ENCODE measurements at places on chromosomes 3 and 15.

GRCh38 chr3:127715532-127715931 lies 42.8 kb downstream of the ABTB1 start:
- DNase-seq: no peak

GRCh38 chr3:183142199-183142598 lies 20.3 kb downstream of the LAMP3 start:
- no peak for DNase-seq

DNA sequence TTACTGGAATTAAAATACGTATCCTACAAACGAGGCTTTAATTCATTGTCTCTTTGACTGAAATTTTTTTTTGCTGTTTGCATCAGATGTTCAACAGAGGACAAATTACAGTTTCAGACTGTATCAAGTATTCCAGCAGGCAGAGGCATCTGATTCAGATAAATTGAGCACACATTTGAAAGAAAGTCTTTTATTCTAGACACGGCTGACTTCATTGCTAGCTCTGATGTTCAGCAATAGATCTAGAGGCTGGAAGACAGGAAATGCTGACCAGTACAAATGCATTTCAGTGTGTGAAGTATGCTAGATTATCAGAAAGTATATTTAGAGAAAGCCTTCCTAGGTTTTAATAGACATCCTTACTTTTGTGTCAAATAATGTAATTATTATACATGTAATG lies 472.2 kb downstream of the NLGN1 start:
- DNase-seq: no peak

DNA sequence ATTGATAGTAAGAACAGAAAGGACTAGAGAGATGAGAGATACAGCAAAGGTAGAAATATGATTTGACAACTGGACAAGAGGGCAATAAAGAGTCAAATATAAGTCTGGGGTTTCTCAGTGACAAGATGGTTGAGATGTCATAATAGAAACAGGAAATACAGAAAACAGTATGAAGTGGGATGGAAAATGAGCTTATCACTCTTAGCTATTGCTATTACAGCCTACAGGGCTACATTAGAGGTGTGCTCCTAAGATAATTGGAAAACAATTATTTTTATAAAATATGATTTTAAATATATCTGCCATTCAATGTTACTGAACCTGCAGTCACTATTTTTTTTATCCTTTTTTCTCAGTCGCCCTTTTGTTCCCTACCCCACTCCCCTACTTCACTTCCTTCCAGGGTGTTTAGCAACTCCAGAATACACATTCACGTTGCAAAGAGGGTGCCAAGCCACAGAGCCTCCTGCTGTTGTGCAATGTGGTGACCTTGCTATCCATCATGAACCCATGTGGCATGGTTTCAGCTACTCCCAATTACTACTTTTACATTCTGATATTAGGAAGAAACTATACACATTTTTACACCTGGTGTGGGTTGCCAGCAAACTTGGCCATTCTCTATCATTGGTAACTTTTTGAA lies 6.0 kb downstream of the NRG4 start:
- DNase-seq: no peak

- DNase-seq: no peak
These were observed 224.4 kb upstream of the ICE2 start for GRCh38 chr15:60703207-60703933.

- DNase-seq: no peak
These were observed 88.0 kb upstream of the SNRK start for GRCh38 chr3:43198301-43198700.

- DNase-seq: no peak
These were observed 41.0 kb downstream of the AQP9 start for GRCh38 chr15:58179206-58179605.

DNA sequence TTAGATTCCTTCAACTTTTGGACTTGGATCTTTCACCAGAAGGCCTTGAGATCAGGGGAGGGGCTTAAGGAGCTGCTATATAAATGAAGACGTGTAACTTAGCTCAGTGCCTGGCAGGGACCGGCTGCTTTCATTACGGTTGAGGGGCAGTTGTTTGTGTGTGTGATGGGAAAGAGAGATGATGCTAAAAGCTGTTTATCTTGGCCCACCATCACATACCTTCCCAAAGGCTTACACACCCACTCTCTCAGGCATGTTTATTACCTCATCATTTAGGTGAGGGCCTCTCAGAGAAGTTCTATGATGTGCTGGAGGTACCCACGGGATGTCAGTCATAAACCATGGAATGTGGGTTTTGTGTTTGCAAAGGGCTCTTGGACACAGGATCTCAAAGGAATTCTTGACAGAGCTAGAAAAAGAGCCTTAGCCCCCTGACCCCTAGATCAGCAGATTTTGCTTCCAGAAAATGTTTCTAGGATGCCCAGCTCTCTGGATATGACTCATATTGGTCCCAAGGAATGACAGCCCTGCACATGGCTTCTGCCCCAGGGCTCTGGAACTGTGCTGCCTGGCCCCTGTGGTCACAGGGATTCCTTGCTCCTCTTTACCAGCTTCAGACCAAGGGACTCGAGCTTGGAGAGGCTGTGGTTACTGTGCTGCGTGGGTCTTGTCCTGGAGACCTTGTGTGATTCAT lies 15.9 kb upstream of the SMAD3 start:
- no peak for DNase-seq

GRCh38 chr3:74139648-74140047 lies 474.8 kb downstream of the CNTN3 start:
- DNase-seq: no peak

DNA sequence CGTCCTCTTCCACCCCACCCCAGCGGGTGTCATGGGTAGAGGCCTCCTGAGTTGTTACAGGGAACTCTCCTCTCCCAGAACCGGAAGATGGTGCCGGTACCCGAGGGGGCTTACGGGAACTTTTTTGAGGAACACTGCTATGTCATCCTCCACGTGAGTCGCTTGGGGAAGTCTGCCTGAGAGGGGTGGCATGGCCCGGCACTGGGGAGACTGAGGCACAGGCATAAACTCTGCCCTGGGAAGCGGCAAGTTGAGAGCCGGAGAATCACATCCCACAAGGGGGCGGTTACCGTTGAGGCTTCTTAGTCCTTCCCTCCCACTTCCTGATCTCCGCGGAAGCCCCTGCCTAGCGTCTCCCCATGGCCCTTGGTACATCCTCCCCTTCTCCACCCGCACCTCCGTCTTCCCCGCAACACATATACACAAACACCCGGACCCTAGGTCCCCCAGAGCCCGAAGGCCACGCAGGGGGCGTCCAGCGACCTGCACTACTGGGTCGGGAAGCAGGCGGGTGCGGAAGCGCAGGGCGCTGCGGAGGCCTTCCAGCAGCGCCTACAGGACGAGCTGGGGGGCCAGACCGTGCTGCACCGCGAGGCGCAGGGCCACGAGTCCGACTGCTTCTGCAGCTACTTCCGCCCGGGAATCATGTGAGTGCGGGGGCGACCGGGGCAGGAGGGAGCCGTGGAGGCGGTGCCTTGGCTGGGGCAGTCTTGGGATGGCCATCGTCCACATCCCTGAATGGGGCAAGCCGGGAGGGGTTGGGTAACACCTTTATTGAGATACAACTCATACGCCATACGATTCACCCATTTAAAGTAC lies 3.4 kb downstream of the VILL start:
- DNase-seq: peak; percentile 43

DNA sequence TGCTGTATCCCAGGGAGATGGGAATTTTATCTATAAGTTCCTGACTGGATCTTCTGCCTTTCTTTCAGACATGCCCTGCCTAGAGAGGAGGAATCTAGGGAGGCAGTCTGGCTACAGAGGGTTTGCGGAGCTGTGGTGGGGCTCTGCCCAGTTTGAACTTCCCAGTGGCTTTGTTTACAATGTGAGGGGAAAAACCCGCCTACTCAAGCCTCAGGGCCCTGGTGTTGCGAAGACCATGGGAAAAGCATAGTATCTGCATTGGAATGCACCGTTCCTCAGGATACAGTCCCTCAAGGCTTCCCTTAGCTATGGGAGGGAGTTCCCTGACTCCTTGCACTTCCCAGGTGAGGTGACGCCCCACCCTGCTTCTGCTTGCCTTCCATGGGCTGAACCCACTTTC lies 168.7 kb downstream of the TMEM108 start:
- DNase-seq: no peak

- DNase-seq: no peak
These were observed 22.5 kb upstream of the KCNMB2 start for GRCh38 chr3:178513546-178514380.

DNA sequence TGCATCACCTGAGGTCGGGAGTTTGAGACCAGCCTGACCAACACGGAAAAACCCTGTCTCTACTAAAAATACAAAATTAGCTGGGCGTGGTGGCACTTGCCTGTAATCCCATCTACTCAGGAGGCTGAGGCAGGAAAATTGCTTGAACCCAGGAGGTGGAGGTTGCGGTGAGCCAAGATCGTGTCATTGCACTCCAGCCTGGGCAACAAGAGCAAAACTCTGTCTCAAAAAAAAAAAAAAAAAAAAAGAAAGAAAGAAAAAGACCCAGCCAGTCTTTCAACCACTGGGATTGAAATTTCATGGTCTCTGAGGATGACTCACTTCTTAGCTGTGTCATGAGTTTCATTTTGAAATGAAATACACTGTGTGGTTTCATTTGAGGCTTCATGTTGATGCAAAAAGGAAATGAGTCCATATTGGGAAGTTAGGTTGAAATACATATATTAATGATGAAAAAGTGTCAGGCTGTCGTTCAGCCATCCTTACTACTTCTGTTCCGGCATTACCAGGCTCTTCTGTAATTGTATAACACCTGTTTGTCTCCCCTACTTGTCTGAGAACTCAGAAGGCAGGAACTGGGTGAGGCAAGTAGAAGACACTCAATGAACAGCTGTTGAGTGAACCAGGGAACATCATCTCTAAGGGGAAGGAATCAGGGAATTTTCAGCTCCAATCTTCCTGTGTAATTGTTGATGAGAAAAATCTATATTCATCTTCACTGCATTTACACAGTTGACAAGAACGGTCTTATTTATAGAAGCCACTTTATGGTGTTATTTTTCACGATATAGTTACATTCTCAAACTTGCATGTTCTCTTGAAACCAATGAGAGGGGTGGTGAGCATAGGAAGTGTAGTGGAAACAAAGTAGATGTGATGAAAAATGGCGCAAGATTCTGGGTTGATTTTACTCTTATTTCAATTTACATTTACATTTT lies 87.4 kb downstream of the NFKBIZ start:
- DNase-seq: no peak

GRCh38 chr15:35136321-35137189 lies 51.5 kb upstream of the NANOGP8 start:
- DNase-seq: no peak

- DNase-seq: no peak
These were observed 4.3 kb upstream of the RHCG start for GRCh38 chr15:89500397-89501270.

DNA sequence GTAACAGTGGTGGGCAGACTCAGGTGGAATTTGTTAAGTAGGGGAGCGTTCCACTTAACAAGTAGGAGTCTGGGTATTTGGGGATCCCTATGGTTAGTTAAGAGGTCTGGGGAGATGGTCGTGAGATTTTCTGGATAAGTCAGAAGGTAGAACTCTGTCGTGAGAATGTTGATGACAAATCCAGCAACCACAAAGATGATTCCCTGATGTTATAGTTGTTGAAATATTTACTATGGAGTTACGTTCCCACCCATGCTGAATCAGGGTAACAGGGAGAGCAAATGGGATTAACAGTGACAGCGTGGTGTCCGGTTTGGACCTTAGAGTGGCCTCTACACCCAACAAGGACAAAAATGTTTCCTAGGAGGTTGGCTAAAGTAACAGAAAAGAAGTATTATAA lies 110.8 kb downstream of the MFSD1 start:
- DNase-seq: no peak

DNA sequence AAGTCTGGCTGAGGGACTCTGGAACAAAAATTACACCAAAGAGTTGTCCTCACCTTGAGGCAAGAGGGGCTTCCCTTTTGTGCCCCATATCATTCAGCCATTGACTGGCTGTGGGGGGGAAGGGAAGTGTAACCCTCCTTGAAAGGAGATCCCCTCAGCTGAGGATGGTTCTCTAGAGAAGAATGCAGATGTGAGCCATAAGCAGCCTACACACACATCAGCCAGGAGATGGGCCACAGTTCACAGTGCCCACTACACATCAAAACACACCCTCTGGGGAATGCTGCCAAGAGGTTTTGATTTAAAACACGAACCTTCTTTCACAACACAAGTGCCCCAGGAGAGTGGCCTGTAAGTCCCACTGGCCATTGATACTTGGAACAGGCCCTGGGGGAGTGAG lies 231.2 kb upstream of the CTDSPL start:
- DNase-seq: no peak

- no peak for DNase-seq
These were observed 727.7 kb downstream of the NTRK3 start for GRCh38 chr15:87528873-87529272.

- no peak for DNase-seq
These were observed 464 bp downstream of the GABRG3 start for GRCh38 chr15:26971271-26972018.

DNA sequence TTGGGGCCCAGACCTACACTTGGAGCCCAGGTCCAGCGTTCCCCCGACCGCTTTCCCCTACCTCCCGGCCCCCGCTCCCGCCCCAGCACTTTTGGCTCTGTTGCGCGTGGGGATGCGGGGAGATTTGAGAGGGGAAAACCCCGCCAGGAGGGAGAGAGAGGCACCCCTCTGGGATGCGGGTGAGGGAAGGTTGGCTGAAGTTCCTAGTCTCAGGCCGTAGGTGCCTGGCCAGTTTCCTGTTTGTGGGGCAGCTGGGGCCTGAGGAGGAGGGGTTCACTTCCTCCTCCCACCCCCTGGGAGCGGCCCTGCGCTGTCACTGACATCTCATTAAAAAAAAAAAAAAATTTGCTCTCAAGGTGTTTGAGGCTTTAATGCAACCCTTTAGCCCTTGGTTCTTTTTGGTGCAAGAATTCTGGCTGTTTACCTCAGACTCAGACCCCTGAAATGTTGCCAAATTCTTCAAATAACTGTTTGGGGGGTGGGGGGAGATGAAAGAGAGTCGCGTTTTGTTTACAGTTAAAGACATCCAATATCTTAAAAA lies 2.6 kb downstream of the FAM43A start:
- no peak for DNase-seq

- DNase-seq: no peak
These were observed 19.3 kb upstream of the SPG21 start for GRCh38 chr15:65008983-65009382.

DNA sequence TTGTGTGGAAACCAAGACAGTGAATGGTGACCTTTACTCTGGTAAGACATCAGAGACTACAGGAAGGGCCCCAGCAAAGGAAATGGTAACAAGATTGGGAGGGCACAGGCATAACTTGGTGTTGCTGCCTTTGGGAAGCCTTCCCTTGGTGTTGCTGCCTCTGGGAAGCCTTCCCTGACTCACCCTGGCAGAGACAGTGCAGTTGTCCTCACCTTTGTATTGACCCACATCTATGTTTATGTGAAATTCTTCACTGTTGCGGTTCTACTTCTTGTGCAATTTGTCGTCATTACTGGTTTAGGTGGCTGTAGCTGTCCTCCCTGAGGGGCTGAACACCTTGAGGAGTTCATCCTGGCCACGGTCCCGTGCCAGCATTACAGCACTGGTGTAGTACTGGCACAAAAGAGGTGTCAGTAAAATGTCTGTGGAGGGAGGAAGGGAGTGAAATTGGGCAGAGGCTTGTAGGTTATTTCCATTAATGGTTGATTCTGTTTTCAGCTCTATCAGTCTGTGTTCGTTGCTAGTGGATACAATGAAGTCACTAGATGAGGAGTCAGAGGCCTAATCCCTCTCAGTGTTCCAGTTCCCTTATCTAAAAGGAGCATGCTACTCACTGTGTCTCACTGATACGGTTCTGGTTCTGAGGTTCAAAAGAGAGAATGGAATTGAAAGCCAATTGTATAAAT lies 21.6 kb downstream of the IFT122 start:
- DNase-seq: no peak

- DNase-seq: no peak
These were observed 216.8 kb upstream of the SATB1 start for GRCh38 chr3:18641916-18642315.

- DNase-seq: no peak
These were observed 85.9 kb upstream of the GPR149 start for GRCh38 chr3:154515921-154516320.

All from activated naive CD4-positive, alpha-beta T cell (primary cell).